Glomerular endothelial cell (primary cell): ENCODE measurements at places on chromosomes 3 and 15. TPM values are rescaled to one million over a fixed set of nuclear protein-coding genes. Genes with fewer than 3 reads are reported as not detected.

GRCh38 chr3:42773409-42773751 lies 327 bp upstream of the CCDC13 start:
- DNase-seq, result no peak

DNA sequence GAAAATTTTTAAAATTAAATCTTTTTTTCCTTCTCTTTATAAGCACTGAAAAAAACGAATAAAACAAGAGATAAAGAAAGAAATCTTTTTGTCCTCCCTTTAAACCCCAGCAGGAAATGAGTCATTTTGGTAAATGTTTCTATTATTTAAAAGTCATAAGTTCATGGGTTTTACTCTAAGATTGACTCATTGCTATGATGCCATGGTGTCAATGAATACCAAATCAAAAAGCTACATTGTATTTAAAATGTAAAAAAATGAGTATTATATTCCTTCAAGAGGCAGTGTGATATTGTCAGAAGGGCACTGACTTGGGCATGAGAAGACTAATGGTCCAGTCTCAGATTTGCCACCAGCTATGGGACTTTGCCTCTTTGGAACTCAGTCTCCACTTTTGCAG lies 303.4 kb upstream of the DNAJC19 start:
- no peak for DNase-seq

DNA sequence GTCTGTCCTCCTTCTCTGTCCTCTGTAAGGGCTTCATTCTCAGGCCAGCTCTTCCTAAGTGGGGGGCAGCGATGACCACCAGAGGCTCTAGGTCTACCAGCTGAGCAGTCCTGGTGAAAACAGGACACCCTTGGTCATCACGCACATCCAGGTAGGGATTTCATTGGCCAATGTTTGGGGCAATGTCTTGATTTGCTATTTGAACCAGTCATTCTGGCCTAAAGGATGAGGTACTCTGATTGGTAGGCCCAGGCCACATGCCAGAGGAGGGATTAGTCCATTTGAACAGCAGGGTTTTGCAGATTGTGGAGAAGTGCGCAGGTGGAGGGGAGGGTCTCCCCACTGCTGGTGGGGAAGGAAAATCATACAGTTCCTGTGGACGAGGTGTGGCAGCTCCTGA lies 57.3 kb downstream of the PLXNA1 start:
- no peak for DNase-seq

DNA sequence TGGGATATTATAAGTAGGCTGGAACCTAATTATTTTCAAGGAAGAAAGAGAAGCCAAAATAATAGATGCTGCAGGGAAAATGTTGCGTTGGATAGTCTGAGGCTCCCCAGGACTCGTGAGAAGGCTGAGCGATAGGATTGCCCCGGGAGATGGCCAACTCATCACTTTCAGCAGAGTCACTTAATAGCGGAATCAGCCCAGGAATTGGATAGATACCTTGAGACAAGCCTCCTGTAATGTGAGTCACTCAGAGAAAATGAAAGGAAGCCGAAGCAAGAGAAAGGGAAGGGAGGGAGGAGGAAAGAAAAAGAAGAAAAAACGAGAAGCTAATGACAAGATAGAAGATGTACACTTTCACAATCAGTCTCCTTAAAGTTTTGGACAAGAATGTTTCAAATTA lies 94.3 kb downstream of the SQOR start:
- no peak for DNase-seq

DNA sequence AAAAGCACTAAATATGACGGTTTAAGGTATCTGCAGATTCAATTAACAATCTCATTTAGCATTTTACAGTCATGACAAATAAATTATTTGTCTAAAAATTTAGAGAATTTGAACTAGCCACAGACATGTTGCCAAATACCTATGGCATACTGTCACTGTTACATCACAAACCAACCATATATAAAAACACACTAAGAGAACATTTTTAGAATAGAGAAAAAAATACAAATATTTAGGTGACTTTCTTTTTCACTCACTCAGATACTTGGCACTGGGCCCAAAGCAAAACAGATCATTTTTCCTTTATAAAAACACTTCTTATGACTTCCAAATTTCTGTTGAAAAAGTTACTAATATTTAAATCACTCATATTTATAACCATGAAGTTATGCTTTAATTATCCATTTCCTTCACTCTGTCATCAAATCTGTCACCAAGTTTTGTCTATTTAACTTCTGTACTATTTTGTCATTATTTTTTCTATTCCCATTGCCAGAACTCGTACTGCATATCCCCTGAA lies 644.7 kb downstream of the OTOL1 start:
- no peak for DNase-seq

Gene CPLX3
- not detected in 2 replicates for total RNA-seq
